ENCODE measurements at places on chromosomes 5 and 9.
A peak's percentile ranks its signal among the peaks of the same experiment; 100 is the strongest.

DNA sequence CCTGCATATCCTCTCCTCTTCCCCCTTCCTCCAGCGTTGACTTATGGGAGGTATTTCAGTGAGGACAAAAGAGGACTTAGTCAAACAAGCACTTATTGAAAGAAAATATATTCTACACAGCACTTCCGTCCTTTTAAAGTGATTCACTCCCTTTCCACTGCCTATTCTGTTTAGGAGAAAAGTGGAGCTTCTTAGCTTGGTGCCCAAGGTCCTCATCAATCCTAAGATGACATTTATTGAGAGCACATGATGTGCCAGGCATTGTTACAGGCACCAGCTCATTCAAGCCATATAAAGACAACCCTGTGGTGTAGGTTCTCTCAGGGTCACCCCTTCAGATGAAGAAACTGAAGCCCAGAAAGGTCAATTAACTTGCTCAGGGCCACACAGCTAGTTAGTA is 95.9 kb downstream of the KCNIP1 start:
- H3K27me3 ChIP-seq, result peaks cover 34% of the 10 kb centered on the region
- no peak for DNase-seq
- H3K4me3 ChIP-seq, result no peak overlapping the region
- H3K27ac ChIP-seq, result no peak overlapping the region

- no peak overlapping the region for H3K4me3 ChIP-seq
- no peaks in the 10 kb centered on the region for H3K27me3 ChIP-seq
- H3K36me3 ChIP-seq, result peaks cover 20% of the 10 kb centered on the region
- H3K4me1 ChIP-seq, result peaks cover 12% of the 10 kb centered on the region
- H3K27ac ChIP-seq, result peak overlapping the region; percentile 42
- DNase-seq, result no peak
Measured at GRCh38 chr9:15300218-15300617, 6.8 kb downstream of the TTC39B start.

DNA sequence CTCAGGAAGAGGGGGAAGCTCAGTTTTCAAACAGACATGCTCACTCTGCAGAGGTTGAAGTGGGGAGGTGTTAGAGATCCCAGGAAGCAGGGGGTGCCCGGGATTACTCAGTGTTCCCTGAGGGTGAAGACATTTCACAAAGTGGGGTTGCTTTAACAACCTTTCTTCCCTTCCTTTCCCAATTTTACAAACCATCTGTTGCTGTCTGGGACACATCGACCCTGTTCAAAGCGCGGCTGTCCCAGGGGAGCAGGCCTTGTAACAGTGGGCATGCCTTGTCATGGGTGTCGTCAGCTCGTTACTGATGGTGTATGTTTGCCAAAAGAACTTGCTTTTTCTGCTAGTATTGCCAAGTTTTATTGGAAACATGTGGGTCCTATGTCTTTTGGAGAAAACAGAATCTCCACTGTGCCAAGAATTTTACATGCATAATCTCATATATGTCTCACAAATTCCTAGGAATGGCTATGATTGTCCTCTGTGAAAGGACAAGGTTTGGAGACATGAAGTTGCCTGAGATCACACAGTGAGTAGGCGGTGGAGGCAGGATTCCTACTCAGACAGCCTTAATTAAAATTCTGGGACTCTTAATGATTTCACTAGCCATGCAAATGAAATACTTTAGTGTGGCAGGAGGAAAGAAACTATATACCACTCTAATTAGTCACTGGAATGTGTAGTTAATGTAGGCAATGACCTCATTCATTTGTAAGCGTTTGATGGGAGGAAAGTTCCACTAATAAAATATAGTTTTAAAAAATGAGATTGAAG is 198.9 kb downstream of the NXNL2 start:
- no peaks in the 10 kb centered on the region for H3K36me3 ChIP-seq
- peaks cover 5% of the 10 kb centered on the region for H3K4me1 ChIP-seq
- no peak for DNase-seq
- no peak overlapping the region for H3K4me3 ChIP-seq
- no peak overlapping the region for H3K27ac ChIP-seq

- H3K27me3 ChIP-seq, result no peaks in the 10 kb centered on the region
- H3K27ac ChIP-seq, result peak overlapping the region; percentile 93
- DNase-seq, result no peak
- peaks cover 10% of the 10 kb centered on the region for H3K36me3 ChIP-seq
- H3K4me1 ChIP-seq, result peaks cover 83% of the 10 kb centered on the region
- H3K4me3 ChIP-seq, result peak overlapping the region; percentile 97
Measured at GRCh38 chr5:135396459-135397055, 2.5 kb downstream of the MACROH2A1 start.

GRCh38 chr9:95224376-95225019 is 93.0 kb downstream of the FANCC start:
- no peaks in the 10 kb centered on the region for H3K27me3 ChIP-seq
- no peak for DNase-seq
- H3K27ac ChIP-seq, result no peak overlapping the region
- H3K36me3 ChIP-seq, result no peaks in the 10 kb centered on the region
- no peaks in the 10 kb centered on the region for H3K4me1 ChIP-seq

GRCh38 chr5:40332970-40333369 is 346.7 kb upstream of the PTGER4 start:
- no peaks in the 10 kb centered on the region for H3K36me3 ChIP-seq
- H3K27ac ChIP-seq, result no peak overlapping the region
- H3K4me1 ChIP-seq, result no peaks in the 10 kb centered on the region
- DNase-seq, result no peak
- no peaks in the 10 kb centered on the region for H3K27me3 ChIP-seq
- H3K4me3 ChIP-seq, result no peak overlapping the region

- H3K4me3 ChIP-seq, result no peak overlapping the region
- no peak for DNase-seq
- H3K4me1 ChIP-seq, result no peaks in the 10 kb centered on the region
Measured at GRCh38 chr5:57249265-57249874, 75.5 kb downstream of the GPBP1 start.

Data from esophagus squamous epithelium (tissue), 5 donors.